Nucleus accumbens (tissue), 56 donors: ENCODE measurements at places on chromosomes 7 and 10.

DNA sequence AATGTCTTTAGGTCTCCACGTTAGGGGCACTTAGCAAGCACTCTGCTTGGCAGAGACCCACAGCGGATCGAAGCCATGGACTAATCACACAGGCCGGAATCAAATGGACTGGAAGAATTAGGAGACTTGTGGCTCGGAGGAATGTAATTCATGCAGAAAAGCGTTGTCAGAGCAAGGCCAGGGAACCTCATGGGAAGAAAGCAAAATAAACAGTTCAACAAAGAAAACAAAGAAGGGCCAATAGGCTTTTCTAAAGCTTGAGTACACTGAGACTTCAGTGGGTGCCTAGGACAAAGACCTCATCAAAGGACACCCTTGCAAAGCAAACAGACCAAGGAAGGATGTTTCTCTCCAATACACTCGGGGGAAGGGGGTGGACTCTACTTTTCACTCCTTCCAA, 171.1 kb downstream of the GLI3 start:
- DNase-seq: no peak

DNA sequence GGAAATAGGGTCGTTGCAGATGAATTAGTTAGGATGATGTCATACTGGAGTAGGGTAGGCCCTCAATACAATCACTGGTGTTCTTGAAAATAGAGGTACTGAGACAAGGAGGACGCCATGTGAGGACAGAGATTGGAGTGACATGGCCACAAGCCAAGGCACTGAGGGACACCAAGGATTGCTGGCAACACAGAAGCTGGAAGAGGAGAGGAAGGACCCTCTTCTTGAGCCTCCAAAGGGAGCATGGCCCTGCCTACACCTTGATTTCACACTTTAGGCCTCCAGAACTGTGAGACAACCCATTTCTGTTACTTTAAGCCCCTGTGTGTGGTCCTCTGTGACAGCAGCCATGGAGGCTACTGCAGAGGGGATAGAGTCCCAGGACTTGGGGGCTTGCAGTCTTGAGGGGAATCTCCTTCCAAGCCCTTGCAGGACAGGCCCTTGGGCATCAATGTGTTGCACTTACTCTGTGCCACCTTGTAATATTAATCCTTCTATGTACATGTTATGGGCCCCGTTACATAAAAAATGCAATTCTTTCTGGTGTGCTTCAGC, 3.7 kb upstream of the AOC1 start:
- no peak for DNase-seq

GRCh38 chr7:101779267-101779666, 38.2 kb upstream of the CUX1 start:
- DNase-seq: no peak

GRCh38 chr7:2821842-2822507, 22.1 kb downstream of the GNA12 start:
- DNase-seq: no peak

DNA sequence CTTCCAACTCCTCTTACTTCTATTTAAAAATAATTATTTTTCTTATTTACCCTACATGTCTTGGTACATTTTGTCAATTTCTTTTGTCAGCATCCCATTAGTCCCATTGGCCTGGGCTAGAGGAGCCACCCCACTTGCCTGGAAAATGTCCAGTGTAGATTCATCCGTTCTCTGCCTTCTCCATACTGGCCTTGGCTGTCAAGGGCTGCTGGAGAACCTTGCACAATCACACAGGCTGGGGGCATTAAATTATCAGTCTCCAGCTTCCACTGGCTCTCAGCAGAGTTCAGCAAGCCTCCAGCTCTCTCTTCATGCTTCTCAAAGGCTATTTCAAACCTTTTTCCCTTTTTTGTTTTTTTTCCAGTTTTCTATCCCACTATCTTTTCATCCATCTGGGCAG, 13.8 kb upstream of the ZCCHC24 start:
- DNase-seq: no peak

DNA sequence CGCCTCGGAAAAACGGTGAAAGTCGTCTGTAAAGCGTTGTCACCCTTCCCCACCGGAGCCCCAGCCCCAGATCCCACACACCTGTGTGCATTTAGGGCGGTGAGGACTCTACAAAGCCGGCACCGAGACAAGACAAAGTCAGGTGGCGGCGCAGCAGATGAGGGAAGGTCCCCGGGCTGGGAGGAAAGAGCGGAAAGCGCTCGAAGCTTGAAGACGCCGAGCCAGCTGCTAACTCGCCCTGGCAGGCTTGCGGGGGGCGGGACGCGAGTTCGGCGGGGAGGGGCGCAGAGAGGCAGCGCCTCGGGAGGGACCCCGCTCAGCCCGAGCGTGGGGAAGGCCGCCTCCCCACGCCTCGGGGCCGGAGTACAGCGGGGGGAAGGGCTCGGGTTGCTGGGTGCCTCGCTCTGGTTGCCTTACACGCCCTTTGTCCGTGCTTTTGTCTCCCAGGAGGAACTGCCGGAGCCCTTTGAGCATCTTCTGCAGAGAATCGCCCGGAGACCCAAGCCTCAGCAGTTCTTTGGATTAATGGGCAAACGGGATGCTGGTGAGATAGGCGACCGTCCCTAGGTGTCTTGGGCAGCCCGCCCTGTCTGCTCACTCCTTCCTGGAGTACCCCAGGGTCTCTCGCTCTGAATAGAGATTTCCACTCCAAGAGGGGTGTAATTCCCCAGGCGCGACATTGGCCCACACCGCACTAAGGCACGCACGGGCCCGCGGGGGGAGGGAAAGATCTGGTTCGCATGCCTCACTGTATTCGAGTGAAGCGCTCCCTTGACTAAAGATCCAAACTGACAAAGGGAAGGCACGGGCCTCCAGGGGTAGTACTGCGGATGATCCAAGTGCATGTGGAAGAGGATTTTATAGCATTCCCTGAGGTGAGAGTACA, 1.6 kb downstream of the TAC1 start:
- DNase-seq: no peak

GRCh38 chr7:107384025-107384424, 85.8 kb upstream of the GPR22 start:
- no peak for DNase-seq
